NCI-H1417 (cell line): ENCODE measurements at places on chromosomes 16 and 17.

GRCh38 chr16:67873435-67874370 lies 851 bp downstream of the EDC4 start:
- DNase-seq, result no peak

GRCh38 chr16:31052114-31052513 lies 18.8 kb downstream of the STX4 start:
- no peak for DNase-seq

DNA sequence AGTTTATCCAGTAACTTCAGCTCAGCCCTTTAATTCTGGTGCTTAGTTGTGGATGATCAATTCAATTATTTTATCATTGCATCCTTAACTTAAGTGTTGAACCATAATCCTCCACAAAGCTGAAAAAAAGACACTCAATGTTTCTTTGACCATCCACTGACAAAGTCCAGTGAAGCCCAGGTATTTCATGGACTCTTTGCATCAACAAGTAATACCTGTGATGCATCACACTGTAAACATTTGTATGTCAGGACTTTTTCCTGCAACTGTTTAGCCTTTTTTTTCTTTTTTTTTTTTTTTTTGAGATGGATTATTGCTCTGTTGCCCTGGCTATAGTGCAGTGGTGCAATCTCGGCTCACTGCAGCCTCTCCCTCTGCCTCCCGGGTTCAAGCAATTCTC lies 6.6 kb upstream of the NFAT5 start:
- DNase-seq, result no peak

DNA sequence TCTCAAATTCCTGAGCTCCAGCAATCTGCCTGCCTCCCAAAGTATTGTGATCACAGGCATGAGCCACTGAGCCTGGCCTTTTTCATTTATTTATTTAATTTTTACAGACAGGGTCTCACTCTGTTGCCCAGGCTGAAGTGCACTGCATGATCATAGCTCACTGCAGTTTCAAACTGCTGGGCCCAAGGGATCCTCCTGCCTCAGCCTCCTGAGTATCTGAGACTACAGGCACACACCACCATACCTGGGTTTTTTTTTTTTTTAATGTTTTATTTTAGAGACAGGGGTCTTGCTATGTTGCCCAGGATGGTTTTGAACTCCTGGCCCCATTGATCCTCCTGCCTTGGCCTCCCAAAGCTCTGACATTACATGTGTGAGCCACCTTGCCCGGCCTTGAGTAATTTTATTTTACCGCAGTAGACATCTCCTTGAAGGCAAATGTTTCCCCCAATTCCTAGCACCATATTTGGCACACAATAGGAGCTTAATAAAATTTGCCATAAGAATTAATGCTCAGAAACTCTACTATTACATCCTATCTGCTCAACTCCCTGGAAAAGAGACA lies 1.9 kb upstream of the EEF2K start:
- DNase-seq, result no peak

GRCh38 chr16:2827831-2828520 lies 2.1 kb upstream of the ZG16B start:
- DNase-seq, result no peak

GRCh38 chr17:14058051-14058450 lies 11.3 kb upstream of the COX10 start:
- DNase-seq, result no peak

DNA sequence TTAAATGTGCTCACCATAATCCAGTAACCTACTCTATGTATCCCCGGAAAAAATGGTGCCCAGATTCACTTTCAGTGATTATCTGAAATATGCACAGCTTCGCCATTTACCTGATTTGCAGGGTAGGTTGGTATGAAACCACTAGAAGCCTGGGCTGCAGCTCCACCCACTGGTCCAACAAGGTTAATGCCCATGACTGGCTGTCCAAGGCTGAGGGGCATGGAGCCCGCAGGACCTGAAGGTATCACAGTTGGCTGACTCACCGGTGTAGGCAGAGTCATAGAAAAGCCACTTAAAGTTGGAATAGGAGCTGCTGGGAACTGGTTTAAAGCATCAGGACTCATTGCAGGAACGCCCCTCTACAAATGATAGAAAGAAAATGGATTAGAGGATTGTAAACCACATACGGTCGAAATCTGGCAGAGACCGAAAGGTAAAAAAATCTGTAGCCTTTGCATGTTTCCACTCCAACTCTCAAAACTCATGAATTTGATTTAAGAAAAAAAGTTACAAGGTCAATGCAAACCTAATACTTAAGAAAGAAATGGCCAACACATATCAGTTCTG lies 38.6 kb downstream of the SYNRG start:
- DNase-seq, result peak; percentile 52

- no peak for DNase-seq
Measured at GRCh38 chr17:66855204-66855603, 20.3 kb downstream of the CACNG5 start.
